ENCODE measurements at places on chromosomes 7 and 10.

- DNase-seq, result no peak
Measured at GRCh38 chr7:41559426-41559825, 143.5 kb downstream of the INHBA start.

GRCh38 chr7:93218997-93219827 lies 7.1 kb downstream of the HEPACAM2 start:
- DNase-seq, result no peak

- DNase-seq, result no peak
Measured at GRCh38 chr7:111499027-111499426, 63.3 kb downstream of the IMMP2L start.

- no peak for DNase-seq
Measured at GRCh38 chr7:98400542-98401340, at the start of gene BAIAP2L1. Gene BAIAP2L1, minus strand, starts transcription at chr7:98401090. Its CDS starts 238 bp downstream, at chr7:98400852.

Data from nucleus accumbens (tissue), 56 donors.